ENCODE measurements at places on chromosomes 5 and 9.

- no peak for DNase-seq
These were observed 220.0 kb downstream of the KDM4C start for GRCh38 chr9:6977761-6978160.

DNA sequence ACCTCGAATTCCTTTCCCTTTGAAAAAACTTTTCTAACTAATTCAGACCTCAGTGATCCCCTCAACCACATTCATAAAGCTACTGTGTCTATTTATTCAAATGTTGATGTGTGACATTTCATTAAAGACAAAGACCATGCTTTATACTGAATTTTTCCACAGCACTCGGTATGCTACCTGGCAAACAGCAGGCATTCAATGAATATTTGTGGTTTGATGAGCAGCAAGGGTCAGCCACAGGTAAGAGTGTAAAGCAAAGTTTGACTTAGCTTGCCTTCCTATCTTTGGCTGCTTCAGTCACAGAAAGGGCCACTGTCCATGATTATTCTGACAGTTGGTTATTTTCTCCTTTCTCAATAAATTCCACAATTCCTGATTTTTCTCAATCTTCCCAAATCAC lies 5.1 kb upstream of the CDC42SE2 start:
- DNase-seq = no peak

- no peak for DNase-seq
These were observed 63.2 kb downstream of the PCA3 start for GRCh38 chr9:76827296-76828080.

GRCh38 chr9:34600908-34601307 lies 11.0 kb downstream of the RPP25L start:
- DNase-seq = no peak

GRCh38 chr5:33903118-33903517 lies 11.3 kb upstream of the ADAMTS12 start:
- no peak for DNase-seq

DNA sequence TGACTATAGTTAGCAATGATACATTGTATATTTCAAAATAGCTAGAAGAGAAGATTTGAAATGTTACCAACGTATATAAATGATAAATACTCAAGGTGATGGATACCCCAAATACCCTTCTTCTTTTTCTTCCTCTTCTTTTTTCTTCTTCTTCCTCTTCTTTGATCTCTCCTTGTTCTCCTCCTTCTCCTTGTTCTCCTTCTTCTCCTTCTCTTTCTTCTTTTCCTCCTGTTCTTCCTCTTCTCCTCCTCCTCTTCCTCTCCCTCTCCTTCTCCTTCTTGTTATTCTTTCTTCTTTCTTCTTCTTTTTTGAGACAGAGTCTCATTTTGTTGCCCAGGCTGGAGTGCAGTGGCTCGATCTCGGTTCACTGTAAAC lies 616 bp upstream of the SPEF2 start:
- no peak for DNase-seq

- no peak for DNase-seq
These were observed 253.8 kb downstream of the CDK5RAP2 start for GRCh38 chr9:120326049-120326693.

DNA sequence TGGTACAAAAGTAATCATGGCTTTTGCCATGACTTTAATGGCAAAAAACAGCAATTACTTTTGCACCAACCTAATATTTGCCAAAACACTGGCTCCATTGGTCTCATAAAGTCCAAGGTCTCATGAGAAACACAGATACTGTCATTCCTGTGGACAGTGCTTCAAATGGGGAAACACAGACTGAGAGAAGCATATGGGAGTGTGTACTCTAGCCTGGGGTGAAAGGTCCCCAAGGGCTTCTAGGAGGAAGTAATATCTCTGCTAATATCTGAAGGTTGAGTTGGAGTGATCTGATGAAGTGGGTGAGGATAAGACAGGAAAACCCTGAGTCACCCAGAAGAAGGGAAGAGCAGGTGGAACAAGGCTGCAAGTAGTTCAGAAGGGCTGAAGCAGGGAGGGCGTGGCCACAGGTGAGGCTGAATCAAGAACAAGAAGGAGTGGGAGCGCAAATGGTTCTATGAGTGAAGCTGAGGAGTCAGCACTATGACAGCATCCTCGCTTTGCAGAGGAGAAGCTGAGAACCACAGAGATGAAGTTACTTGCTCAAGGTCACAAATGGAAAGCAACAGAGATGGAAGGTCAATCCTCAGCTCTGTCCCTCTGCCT lies 164.1 kb downstream of the ASTN2 start:
- peak; percentile 54 for DNase-seq

GRCh38 chr5:32233220-32233695 lies 59.1 kb upstream of the GOLPH3 start:
- no peak for DNase-seq

- DNase-seq = no peak
These were observed 35.7 kb upstream of the GABRP start for GRCh38 chr5:170747851-170748250.

DNA sequence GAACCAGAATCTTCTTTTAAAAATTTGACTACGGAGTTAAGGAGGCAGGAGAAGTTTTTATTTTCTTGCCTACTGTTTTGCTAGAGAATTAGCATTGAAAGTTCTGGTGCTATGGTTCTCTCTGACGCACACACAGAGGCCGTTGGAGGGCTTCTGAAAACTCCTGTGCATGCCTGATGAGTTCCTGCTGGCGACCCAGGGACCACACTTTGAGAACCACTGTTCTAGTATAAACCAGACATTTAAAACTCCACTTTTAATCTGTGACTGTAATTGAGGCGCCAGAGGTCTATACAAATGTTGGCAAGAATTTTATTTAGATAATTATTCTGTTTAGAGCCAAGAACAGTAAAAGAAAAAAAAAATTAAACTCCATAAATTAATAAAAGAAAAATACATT lies 99.5 kb upstream of the OTULINL start:
- DNase-seq = no peak

DNA sequence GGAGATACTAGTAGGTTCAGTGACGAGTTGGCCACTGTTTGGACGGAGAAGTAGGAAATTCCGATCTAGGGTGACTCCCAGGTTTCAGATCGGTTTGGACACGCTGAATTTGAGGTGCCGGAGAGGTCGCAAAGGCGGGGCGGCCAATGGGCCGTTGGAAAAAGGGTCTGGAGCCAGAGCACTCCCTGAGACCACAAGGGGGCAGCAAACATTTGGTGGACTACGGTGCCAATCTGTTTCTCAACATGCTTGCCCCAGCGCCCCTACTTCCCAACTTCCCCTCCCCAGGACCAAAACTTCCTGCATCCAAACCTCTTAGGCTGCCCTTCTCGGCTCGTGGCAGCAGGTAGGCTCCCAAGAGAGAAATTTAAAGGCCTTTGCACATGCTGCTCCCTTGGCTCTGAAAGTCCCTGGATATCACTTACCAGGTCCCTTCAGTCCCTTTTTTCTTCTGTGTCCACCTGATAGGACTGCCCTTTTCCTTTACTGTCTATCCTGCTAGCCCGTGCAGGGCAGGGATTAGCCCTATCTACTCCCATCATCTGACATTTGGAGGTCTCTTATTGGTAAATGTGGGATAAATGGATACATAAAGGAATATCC lies 992 bp upstream of the RPP25L start:
- DNase-seq = peak; percentile 74

DNA sequence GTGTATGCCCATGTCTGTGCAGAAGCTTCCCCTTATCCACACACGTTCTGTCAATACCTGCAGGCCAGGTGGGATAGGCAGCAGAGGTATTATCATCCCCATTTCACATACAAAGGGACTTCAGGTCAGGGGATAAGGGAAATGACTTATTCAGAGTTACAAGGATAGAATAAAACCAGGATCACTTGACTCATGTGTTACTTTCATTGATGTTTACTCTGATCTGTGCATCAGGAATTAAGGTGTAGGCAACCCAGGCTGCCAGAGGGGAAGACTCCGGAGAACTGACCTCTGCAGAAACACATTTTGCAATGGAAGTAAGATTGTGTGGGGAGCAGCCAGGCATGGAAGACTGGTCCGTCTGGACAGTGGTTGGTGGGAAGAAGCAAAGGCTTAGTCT lies 74.2 kb upstream of the FSTL4 start:
- no peak for DNase-seq

DNA sequence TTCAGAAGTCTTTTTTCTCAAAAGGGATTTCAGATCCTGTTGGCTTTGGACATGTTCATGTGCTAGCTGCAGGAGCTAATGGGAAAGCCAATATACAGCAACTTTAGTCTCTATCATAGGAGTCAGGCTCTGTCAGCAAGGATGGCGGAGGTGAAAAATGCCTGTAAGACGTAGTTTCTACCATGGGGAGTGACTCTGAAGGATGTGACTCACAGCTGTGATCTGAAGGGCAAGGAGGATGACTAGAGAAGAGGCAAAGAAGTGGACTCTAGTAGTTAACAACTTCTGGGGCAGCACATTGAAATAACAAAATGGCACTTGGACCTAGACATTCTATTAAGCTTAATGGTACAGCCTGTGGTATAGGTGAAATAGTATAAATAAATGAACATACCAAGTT lies 3.1 kb upstream of the NDUFS4 start:
- DNase-seq = no peak

All from head of caudate nucleus (tissue), 42 donors.